ENCODE measurements at places on chromosomes 6 and 20. TPM values are rescaled to one million over a fixed set of nuclear protein-coding genes. Genes with fewer than 3 reads are reported as not detected.
A peak's percentile ranks its signal among the peaks of the same experiment; 100 is the strongest.

Gene GTSF1L
- not detected for polyA plus RNA-seq

DNA sequence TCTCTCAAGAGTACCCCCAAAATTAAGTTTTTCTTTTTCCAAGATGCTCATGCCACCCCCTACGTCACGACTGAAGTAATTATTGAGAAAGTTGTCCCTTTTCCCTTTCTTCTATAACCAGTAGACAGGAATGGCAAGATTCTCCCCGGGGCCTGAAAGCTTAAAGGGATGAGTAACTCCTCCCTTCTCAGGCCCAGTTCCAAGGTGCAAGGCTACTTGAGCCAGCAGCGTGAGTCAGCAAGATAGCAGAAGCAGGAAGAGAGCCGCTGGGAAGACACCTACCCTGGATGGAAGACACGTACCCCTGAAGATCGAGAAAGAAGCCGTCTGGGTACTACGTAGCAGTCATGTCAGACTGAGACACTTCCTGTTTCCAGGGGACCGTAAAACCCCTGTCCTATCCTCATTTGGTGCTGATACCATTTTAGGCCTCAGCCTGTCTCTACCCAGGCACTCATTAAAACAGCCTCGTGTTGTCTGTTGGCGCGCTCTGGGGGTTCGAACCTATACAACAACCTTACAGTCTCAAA is 241.0 kb downstream of the ADGRG6 start:
- DNase-seq, result no peak

Gene GGTLC1
- not detected for polyA plus RNA-seq

Gene PRSS35
- 0.58 TPM for polyA plus RNA-seq

Gene ZNF184
- 1.8 TPM for polyA plus RNA-seq

DNA sequence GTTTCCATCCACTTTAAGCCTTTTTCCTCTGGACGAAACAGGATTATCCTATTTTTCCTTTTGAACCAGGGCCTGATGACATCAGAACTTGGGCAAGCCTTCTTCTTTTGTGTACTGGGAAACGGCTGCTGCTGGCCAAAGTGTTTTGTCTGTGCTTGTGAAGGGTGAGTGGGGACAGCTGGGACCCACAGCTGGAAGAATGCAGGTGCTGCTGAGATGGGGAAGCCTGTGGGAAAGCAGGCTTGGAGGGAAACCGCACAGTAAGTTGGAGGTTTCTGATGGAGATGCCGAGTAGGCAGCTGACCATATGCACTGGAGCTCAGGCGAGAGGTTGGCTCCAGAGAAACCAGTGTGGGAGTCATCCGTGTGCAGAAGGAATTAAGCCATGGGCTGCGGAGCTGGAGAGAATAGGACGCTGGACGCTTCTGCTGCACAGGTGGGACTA is 8.5 kb upstream of the PSMG4 start:
- DNase-seq, result no peak

DNA sequence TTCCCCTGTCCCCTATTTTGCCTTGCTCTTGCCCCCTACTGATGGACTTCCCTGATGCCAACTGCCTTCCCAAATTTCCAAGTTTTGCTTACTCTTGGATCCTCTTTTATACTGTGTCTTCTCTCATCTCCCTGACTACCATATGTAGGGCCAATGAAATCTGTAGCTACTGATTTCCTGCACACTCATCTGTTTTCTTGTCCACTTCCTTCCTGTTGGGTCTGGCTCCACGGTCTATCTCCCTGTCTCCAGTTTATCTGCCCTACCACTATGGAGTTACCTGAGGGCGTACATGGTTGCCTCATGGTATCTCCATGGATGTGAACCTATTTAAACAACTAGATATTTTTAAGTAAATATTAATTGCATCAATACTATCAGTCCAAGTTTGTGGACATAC is 140.3 kb upstream of the MCHR2 start:
- DNase-seq, result no peak

DNA sequence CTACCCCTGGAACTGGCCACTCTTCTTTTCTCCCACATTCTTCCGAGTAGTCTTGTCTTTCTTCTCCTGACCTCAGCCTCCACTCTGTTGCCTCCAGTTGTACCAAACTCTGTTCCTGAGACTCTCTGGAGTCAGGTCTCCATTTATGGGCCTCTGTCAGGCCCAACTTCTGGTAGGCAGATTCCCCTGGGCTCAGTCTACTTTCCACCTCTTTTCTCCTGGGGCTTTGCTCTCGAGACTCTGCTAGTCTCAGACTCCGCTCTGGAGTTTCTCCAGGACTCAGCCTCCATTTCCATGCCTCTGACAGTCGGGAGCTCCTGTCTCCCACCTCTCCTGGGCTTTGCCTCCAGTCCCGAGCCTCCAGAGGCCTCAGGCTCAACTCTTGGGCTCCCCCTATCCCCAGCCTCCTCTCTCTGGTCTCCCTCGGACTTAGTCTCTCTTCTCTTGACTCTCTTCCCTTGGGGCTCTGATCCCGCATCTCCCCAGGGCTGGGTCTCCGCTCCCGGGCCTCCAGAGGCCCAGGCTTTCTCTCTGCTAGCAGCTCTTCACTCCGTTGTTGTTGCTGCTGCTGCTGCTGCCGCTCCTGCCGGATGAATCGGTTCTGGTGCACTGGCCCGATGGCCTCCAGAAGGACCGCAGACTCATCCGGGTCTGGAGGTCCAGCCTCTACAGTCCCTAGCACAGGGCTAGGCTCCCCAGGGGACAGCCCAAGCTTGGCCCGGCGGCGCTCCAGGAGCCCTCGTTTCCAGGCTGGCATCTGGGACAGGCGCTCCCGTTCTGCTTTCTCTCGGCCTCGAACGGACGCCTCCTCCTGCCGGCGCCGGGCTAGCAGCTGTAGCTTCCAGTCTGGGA is 1.1 kb downstream of the PPP1R18 start:
- no peak for DNase-seq

- no peak for DNase-seq
Measured at GRCh38 chr6:109770047-109770446, 79.0 kb downstream of the FIG4 start.

Gene NOX3
- not detected for polyA plus RNA-seq

- DNase-seq, result no peak
Measured at GRCh38 chr6:125899726-125900182, 56.8 kb upstream of the HINT3 start.

- DNase-seq, result no peak
Measured at GRCh38 chr6:139364302-139364981, 10.0 kb downstream of the CITED2 start.

GRCh38 chr20:324177-325044 is 941 bp upstream of the SOX12 start:
- DNase-seq, result no peak

DNA sequence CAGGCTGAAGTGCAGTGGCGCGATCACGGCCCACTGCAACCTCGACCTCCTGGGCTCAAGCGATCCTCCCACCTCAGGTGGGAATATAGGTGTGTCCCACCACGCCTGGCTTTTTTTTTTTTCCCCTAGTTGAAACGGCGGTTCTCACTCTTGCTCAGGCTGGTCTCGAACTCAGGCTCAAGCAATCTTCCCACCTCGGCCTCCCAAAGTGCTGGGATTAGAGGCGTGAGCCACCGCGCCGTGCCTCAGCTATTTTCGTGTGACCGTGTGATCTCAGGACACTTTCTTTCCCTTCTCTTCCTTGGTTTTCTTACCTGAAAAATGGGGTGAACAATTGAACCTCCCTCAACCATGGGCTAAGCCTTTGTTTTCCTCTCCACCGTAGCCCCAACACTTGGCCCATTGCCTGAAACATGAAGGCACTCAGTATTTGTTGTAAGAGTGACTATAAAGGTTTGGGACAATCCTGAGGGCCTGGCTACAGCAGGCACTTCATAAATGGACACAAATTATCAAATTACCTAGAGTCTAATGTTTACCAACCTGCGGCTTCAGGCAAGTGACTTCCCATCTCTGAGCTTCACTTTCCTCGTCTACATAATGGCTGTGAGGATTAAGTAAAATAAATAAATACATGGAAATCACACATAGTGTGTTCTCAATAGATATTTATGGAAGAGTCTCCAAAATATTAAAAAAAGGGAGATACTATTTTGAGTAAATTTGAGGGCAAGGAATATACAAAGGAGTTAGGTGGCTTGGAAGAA is 31.4 kb upstream of the ID1 start:
- DNase-seq, result no peak

GRCh38 chr20:1463971-1464570 is 2.6 kb downstream of the NSFL1C start:
- DNase-seq, result no peak

- DNase-seq, result no peak
Measured at GRCh38 chr6:105226598-105227294, 46.9 kb upstream of the POPDC3 start.

DNA sequence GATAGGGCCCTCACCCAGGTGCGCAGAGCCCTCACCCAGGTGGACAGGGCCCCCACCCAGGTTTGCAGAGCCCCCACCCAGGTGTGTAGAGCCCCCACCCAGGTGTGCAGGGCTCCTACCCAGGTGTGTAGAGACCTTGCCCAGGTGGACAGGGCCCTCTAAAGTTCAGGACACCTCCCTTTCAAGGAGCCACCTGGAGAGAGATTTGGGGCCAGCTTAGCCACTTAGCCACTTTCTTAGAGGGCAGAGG is 280.2 kb downstream of the TAF4 start:
- DNase-seq, result no peak

DNA sequence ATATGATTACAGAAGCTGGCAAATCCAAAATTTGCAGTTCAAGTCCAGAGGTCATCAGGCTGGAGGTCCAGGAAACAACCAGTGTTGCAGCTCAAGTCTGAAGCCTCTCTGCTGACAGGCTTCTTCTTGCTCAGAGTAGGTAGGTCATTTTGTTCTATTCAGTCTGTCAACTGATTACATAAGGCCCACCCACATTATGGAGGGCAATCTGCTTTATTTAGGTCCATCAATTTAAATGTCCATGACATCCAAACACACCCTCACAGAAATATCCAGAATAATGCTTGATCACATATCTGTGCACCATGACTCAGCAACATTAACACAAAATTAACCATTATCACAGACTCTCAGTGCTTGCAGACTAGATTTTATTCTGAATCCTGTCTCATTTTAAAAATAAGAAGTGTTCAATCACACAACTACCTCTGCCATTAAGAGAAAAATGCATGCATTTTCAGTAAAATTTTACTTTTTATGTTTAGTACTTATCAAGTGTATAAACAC is 759.2 kb upstream of the ADGRB3 start:
- DNase-seq, result no peak

DNA sequence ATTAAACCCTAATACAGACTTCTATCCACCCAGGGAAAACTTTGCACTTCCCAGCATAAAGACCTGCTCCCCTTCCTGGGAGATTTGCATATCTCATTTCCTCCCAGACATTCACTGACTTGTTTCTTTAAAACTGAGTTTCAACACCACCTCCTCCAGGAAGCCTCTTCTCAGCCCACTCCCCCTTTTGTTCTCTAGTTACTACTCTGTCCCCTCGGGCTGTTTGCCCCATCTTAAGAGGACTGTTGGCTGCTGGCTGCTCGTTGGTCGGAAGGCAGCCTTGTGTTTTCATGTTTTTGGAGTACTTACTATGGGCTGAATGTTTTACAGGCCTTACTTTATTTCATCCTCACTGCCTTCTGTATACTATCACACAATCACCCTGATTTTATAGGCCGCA is 6.6 kb downstream of the ARHGAP40 start:
- no peak for DNase-seq

Gene CLIC5
- polyA plus RNA-seq, result not detected

Gene SLC17A9
- polyA plus RNA-seq, result 14.4 TPM

DNA sequence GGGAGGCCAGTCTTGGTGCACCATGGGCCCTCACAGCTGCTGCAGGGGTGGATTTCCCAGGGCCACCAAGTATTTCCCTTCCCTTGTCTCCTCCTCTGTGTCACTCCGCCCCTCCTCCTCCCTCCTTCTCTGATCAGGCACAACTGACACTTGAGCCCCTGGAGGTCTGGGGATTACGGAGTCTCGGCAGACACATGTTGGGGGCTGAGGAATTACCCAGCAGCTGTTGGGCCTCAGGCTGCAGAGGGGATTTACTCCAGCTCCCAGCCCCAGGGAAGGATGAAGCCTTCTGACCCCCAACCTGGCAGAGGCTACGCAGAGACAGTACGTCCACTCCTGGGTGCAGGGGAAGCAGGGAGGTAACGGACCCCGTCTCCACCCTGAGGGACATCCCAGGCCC is 420.5 kb upstream of the SULF2 start:
- DNase-seq, result no peak

- no peak for DNase-seq
Measured at GRCh38 chr6:31354864-31355582, 2.0 kb downstream of the HLA-B start.

GRCh38 chr6:80566361-80566760 is 459.9 kb downstream of the BCKDHB start:
- DNase-seq, result no peak

DNA sequence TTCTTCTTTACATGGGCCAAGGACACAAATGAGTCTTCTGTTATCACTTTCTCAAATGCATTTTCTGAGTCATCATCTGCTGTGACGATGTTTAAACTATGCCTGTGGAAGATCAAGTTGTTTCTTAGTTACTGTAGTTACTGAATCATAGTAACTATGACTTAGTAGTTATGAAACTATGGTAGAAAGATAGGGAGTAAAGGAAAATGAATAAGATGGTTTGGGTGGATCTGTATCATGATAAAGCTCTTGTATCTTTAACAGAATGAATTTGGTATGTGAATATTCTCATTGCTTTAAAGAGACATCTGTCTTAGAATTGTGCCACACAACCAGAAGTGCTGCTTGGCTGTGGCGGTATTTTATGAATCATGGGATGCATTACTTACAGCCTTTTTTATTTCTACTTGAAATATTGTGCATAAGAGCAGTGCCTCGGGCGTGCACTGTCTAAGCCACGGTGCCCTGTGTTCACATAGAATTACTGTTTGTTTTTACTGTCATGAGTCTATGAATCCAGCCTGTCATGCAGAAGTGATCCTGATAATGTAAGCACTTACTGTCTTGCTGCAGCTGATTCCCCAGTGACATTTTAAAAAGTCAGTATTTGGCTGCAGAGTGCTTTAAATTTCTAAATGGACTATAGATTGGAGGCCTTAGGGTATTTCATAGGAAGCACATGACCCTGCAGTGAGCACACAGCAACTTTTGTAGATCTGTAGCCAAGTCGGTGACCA is 215.2 kb downstream of the TMEM242 start:
- peak; percentile 89 for DNase-seq

DNA sequence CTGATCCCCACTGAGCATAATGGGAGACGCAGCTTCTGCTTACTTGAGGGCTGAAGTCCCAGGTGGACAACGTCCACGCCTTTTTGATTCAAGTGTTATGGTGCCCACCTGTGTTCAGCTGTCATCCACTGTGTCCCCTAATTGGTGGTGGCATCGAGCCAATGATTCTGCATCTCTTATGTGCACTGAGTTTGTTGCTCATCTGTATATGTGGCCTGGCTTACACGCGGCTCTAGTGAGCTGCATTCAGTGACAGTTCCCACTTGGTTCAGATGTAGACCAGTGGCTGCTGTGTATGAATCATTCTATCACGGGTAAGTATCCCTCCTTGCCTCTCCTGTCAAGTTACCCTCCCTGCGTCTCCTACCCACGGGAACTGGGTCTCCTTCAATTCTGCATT is 131.2 kb upstream of the CLDN20 start:
- DNase-seq, result no peak

GRCh38 chr6:105483492-105483891 is 80.6 kb upstream of the PREP start:
- DNase-seq, result no peak
